Activated CD4-positive, alpha-beta memory T cell treated with anti-CD3 and anti-CD28 coated beads for 36 hours (primary cell): ENCODE measurements at places on chromosomes 4 and X.

DNA sequence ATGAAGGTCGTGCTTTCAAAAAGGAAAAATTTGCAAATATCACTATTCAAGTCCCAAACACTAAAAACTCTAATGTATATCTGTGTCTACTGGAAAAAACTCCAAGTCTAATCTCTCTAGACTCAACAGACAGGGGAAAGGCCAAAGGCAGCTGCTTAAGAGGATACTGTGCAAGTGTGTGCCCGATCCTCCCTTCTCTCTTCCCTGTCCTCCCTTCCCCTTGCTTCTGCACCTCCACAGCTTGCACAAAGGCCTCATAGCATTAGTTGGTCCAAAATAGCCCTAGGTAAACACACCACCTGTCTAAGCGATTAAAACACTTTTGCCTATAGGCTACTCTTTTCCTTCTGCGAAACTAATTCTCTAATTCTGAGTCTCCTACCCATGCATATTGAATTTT lies 10.6 kb downstream of the C4orf54 start:
- no peak for DNase-seq

DNA sequence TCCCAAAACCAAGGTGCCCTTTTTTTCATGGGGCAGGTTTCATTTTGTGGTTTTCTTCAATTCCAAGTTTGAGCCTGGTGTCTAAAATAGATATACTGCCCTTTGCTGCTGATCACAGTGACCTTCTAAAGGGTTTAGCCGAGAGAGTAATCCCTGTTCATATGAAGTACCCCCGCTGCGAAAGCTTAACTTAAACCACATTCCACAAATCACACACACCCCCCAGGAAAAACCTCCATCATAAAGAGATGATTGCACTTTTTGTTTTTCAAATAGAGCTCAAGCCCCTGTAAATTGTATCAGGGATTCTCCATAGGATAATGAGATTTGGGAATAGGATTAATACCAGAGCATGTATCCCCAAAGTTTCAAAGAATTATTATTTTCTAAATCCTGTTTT lies 90.8 kb downstream of the USP46 start:
- no peak for DNase-seq

DNA sequence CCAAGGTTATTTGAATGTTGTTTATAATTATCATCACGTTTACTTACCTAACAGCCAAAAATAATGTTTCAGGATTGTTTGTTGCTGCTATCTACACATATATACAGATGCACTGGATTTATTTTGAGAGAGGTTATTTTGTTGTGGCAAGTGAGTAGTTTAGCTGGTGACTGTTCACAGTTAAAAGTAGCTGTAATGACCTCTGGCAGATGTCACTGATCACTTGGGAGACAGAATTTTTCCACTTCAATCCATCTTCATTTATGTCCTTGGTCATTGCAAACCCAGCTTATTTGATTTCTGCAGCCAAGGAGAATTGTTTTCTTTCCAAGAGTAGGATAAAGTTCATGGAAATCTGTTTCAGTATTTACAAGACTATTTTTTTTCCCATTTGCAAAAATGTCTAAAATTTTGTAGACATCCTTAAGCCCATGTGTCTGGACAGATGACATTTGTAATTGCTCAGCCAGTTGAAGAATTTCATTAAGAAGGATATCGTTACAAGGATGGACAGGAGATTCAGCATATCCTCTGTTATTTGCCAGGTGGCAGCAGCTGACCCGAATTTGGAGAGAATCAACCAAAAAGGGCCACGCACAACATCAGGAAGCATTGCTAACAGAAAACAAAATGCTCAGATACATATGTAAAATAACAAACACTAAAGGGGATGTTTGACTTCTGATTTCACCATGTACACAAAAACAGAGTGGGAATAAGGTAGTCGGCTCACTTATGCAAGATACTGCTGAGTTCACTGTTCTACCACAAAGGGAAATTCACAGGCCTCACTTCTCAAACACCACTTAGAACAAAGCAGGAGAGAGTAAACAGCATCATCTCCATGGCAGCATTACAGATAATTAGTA lies 64.5 kb downstream of the GPRIN3 start:
- DNase-seq, result no peak

GRCh38 chrX:114717921-114718320 lies 134.0 kb downstream of the HTR2C start:
- DNase-seq, result no peak

- DNase-seq, result no peak
These were observed 17.6 kb downstream of the HS6ST2 start for GRCh38 chrX:132940727-132941327.

DNA sequence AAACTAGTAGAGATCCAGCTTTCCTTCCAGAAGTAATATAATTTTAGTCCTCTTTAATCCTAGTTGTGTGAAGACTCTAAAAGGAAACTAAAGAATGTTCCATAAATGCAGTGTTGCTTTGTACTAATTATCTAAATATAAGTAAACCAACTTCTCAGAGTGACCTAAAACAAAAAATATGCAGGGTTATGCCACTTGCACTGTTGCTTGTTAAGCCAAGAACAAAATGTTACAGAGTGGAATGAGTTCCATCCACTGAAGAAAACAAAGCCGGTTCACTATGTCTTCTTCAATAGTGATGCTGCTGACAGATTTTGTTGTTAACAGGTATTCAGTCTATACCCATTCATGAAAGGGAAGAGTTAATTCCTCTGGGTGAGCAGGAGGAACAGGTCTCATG lies 252.0 kb upstream of the DIAPH2 start:
- DNase-seq, result no peak

- DNase-seq, result peak; percentile 20
These were observed 45.4 kb downstream of the CEP135 start for GRCh38 chr4:55993994-55994663.

DNA sequence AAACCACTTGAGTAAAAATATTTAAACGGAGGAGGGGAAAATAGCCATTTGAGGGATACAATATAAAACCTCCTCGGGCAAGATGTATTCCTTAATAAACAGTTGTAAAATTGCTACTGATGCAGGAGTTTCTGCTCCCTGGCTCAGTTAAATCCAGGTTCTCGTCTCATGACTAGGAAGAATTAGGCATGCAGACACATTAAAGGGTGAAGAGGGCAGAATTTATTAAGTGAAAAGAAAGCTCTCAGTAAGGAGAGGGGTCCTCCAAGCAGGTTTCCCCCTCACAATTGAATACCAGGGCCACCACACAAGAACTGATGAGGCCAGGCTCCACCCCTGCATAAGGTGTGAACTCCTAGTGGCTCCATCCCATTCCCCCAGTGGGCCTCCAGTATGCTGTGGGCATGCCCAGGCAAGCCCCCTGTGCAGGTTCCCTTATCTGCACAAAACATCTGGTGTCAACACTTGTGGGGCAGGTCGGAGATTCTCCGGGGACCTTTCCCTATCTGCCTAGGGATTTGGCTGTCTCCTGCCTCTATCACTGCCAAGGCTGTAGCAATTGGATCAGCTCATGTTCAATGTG lies 80.4 kb downstream of the HS6ST2 start:
- no peak for DNase-seq

DNA sequence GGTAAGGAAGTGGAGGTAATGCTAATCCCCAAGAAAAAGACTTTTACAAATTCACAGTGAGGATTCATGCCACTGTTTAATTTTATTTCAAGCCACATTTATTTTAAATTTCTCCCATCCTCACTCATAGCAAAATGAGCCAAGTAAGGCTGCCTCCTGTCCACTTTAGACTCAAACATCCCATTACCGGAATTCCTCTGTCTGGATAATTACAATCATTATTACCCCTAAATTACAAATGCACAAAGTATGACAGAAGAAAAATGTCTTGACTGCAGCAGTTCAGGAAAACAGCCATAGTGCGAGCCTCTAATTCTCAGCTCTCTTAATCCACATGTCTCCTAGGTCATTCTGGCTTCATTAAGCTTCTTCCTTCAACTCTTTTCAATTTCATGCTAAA lies 57.0 kb downstream of the MAPK10 start:
- DNase-seq, result no peak

GRCh38 chr4:176333076-176333475 lies 13.3 kb downstream of the SPCS3 start:
- no peak for DNase-seq

DNA sequence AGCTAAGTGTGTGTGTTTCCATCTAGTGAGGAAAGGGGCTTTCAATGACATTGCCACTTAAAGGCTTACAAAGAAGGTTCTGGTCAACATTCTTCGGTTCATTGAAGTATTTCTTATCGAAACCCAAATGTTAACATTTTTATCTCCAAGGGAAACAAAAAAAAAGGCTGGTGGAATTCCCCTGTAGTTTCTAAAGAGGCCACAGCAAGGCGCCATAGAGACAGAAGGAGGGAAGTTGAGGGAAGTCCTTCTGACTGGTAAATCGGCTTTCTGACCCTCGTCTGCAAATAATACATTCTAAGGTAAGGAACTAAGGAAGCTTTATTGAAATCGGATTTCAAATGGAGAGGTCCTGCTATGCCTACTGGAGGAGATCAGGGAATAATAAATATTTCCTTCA lies 1.7 kb upstream of the ZFP42 start:
- no peak for DNase-seq

DNA sequence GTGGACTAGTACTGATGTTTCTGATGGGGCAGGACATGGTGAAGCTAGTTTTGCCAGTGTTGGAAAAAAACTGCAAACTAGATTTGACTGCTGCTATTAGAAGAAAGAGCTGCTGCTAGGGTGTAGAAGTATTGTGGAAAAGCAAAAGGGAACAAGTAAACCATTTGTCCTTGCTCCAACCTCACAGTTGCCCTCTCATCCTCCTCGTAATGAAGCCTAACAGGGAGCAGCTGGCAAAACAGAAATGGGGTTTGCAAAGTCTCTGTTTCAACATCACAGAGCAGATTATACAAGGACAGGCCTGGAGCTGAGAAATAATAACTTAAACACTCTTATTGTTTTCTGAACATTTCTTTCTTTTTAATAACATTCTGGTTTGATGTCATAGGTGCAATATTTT lies 346.2 kb downstream of the MAGEB5 start:
- DNase-seq, result no peak

GRCh38 chr4:1081689-1082040 lies 31.7 kb downstream of the RNF212 start:
- peak; percentile 56 for DNase-seq

DNA sequence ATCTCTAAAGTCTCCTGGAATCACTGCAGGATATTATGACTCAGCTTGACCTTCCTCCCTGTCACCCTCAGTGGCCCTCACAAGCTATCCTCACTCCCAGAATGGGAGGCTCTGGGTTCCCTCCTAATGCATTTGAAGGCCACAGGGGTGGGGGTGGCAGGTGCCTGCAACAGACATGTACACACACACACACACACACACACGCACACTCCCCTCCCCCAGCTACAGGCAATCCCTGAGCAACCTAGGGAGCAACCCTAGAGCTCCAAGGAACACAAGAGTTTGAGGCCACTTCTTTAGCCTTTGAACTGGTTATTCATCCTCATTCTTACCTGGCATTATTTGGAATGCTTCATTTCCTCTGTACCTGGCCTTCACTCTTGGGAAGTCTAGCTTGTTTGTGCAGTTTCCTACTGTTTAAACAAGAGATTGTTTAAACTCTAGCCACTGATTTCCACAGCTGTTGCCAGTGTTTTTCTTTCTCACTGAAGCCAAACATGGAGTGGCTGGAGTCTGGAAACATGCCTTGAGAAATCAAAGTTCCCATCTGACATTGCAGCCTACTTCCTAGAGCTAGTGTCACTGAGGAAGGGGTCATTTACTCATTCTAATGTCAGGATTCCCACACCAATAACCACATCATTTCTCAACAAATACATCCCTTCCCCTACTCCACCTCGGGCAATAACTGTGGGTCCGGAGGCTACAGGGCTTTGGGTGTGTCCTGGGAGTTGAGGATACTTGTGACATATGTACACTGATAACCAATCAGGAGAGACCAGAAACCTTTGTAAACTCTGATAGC lies 37.7 kb downstream of the MAOA start:
- no peak for DNase-seq

GRCh38 chrX:19785647-19786046 lies 101.8 kb downstream of the SH3KBP1 start:
- DNase-seq, result peak; percentile 86

DNA sequence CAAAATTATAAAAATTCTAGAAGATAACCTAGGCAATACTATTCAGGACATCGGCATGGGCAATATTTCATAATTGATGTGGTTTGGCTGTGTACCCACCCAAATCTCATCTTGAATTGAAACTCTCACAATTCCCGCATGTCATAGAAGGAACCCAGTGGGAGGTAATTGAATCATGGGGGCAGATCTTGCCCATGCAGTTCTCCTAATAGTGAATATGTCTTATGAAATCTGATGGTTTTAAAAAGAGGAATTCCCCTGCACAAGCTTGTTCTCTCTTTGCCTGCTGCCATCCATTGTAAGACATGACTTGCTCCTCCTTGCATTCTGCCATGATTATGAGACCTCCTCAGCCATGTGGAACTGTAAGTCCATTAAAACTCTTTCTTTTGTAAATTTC lies 77.7 kb downstream of the DDX60 start:
- DNase-seq, result no peak

GRCh38 chr4:144494280-144494679 lies 151.7 kb upstream of the HHIP start:
- DNase-seq, result no peak

GRCh38 chr4:24160358-24160757 lies 270.5 kb upstream of the PPARGC1A start:
- no peak for DNase-seq

GRCh38 chrX:20451929-20452328 lies 185.2 kb upstream of the RPS6KA3 start:
- no peak for DNase-seq

DNA sequence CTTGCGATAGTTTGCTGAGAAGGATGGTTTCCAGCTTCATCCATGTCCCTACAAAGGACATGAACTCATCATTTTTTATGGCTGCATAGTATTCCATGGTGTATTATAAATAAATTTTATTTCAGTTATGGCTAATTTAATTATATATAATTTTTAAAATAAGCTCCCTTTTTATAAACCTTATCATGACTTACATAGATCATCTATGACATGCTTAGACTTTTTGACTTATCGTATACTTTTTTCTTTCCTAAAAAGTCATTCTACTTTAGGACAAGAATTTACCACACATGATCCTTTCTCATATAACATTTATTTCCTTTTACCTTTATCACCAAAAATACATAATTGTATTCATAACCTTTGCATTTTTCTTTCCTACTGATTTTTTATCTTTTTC lies 376.5 kb downstream of the CCSER1 start:
- no peak for DNase-seq

GRCh38 chrX:150035531-150035930 lies 97.2 kb upstream of the EOLA2 start:
- DNase-seq, result no peak

- no peak for DNase-seq
These were observed 163.5 kb downstream of the MGST2 start for GRCh38 chr4:139828966-139829664.

GRCh38 chr4:142656178-142656577 lies 189.9 kb downstream of the INPP4B start:
- peak; percentile 23 for DNase-seq

GRCh38 chrX:129825746-129826505 lies 17.8 kb downstream of the ZDHHC9 start:
- peak; percentile 22 for DNase-seq

GRCh38 chrX:65997978-65998717 lies 41.7 kb downstream of the VSIG4 start:
- DNase-seq, result no peak

- no peak for DNase-seq
These were observed 32.4 kb downstream of the ARHGAP10 start for GRCh38 chr4:147764337-147764736.
